Stimulated activated naive CD4-positive, alpha-beta T cell treated with Interleukin-2 at 50 U/mL for 16 hours (primary cell): ENCODE measurements at places on chromosomes 2 and 18.

- no peak for DNase-seq
Measured at GRCh38 chr2:113992090-113992489, 102.2 kb downstream of the ACTR3 start.

DNA sequence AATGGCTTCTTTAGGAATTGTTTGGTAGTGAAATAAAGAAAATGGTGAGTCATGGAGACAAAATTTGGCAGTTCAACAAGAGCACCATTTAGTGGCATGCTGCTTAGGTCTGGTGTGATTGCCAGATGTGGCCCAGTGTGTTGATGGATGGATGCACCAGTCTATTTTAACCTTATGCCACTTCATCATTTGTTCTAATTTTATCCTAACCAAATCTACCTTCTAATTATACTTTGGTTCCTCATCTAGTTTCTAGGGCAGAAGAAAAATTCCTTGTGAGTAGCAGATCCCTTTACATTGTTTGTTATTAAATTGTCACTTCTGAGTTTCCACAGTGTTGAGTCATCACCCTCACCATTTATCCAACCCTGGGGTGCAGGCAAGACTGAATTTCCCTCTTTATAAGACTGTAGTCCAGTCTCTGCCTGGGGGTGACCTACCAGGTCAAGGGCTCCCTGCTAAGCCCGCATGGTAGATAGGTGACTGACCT is 32.5 kb downstream of the NABP1 start:
- DNase-seq = no peak

DNA sequence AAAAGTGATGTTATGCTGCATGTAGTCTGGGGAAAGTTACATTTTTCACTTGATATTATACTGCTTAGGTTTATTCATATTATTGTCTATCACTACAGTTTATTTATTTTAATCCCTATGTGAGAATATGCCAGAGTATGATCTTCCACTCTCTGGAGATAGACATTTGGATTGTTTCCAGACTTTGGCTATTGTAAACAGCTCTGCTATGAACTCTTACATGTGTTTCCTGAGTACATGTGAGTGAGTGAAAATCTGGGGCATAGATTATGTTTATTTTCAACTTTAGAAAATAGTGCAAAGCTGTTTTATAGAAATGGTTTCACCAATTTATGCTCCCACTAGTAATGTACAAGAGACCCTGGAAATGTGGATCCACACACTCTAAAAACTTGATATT is 49.0 kb upstream of the EPAS1 start:
- DNase-seq = no peak

- no peak for DNase-seq
Measured at GRCh38 chr18:55384551-55385275, 203.3 kb downstream of the TCF4 start.

- no peak for DNase-seq
Measured at GRCh38 chr2:105143094-105143466, 98.5 kb upstream of the GPR45 start.

- DNase-seq = no peak
Measured at GRCh38 chr2:42999391-42999841, 207.0 kb upstream of the HAAO start.

GRCh38 chr2:99380376-99381010 is 43.3 kb downstream of the EIF5B start:
- no peak for DNase-seq

DNA sequence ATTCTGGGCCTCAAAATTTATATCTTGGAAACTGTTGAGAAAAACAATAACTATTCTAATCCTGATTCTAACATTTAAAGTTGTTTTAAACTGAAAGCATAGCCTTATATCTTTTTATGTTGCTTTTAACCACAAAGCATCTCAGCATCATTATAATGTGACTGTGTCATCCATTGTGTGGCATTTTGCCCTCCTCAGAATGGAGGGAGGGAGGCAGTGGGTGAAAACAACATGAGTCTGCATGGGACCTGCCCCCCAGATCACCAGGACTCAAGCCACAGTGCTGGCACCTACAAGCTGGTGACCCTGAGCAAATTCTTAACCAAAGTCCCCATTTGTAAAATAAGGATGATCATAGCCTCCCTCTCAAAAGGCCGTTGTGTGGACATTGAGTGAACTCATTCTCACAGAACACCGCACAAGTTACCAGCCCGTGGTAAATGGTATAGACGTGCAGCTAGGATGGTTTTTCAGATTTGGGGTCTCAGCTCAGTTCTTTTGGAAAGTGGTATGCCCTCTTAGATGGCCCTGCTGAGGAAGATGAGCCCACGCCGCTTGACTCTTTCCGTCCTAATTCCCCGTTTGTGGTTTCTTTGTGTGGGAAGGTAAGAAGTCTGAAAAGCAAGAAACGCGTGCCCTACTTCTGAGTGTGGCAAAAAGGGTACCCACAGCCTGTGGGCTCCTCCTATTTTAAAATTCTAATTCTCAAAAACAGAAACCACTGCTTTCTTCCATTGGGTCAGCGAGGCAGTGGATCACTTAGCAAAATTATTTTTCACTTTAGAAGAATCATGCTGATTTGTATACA is 305.0 kb upstream of the ID2 start:
- DNase-seq = peak; percentile 3

GRCh38 chr18:47557160-47557559 is 305.7 kb upstream of the SKOR2 start:
- no peak for DNase-seq

GRCh38 chr2:178441426-178441825 is 9.5 kb downstream of the PRKRA start:
- DNase-seq = no peak

GRCh38 chr2:219426068-219426443 is 7.9 kb downstream of the DES start:
- no peak for DNase-seq

GRCh38 chr2:105324101-105324500 is 5.4 kb downstream of the TGFBRAP1 start:
- DNase-seq = no peak

- DNase-seq = no peak
Measured at GRCh38 chr18:47595831-47596501, 334.5 kb downstream of the SMAD2 start.

- DNase-seq = no peak
Measured at GRCh38 chr2:60498127-60498815, 55.2 kb downstream of the BCL11A start.

DNA sequence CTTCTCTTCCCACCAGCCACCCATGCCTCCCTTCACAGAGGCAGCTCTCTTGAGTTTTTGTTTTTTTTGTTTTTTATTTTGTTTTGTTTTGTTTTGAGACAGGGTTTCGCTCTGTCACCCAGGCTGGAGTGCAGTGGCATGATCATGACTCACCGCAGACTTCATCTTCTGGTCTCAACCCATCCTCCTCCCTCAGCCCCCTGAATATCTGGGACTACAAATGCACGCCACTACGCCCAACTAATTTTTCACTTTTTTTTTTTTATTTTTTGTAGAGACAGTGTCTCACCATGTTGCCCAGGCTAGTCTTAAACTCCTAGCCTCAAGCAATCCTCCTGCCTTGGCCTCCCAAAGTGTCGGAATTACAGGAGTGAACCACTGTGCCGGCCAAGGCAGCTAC is 161.4 kb downstream of the TRABD2A start:
- no peak for DNase-seq

DNA sequence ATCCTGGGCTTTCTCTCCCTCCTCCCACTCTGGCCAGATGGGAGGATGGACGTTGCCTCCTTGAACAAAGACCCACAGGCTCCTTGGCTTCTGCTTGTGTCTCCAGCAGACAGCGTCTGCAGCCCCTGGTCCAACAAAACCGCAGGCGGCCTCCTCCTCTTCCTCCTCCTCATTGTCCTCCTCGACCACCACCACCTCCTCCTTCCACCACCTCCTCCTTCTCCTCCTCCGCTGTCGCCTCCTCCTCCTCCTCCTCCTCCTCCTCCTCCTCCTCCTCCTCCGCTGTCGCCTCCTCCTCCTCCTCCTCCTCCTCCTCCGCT is 45.7 kb upstream of the ALPP start:
- no peak for DNase-seq

DNA sequence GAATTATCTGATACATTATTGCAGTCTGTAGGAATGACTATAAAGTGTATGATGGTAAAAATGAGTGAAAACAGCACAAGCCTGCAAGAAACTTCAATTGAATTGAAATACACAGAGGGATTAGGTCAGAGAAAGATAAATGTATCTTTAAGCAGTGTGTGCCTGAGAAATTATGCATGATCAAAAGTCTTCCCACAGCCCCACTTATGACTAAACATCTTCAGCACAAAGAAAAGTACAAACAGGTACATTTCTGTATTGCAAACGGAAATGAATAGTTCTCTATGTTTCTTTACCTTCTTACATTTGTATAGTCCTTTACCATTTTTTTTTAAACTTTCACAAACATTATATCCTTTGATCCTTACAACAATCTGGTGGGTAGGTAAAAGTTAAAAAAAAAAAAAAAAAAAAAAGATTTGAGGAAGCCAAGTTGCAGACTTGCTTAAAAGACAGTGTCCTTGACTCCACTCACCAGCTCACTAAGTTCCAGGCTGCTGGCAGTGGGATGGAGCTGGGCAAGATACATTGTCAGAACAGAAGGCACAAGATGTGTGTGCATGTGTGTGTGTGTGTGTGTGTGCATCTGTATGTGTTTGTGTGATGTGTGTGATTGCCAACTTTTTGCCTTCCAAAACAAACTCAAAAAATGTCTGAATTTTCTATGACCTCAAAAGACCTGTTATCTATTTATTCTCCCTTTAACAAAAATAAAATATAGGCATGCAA is 423.7 kb upstream of the ACVR2A start:
- no peak for DNase-seq

- no peak for DNase-seq
Measured at GRCh38 chr2:60446413-60447267, 106.8 kb downstream of the BCL11A start.

DNA sequence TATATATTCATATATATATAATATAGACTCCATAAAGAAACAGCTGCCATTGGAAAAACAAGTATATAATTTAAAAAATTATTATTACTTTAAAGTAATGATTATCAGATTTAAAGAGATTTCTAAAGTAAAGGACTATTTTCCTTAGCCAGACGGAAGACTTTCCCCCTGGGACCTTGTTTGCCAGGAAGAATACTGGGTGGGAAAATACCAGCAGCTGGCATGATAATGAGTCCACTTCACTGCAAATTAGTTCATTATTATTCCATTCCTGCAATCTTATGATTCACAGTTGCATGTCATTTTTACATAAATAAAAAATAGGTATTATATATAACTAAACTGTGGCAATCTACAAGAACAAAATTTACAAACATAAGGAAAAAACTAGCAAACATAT is 339.8 kb upstream of the CDH7 start:
- no peak for DNase-seq

DNA sequence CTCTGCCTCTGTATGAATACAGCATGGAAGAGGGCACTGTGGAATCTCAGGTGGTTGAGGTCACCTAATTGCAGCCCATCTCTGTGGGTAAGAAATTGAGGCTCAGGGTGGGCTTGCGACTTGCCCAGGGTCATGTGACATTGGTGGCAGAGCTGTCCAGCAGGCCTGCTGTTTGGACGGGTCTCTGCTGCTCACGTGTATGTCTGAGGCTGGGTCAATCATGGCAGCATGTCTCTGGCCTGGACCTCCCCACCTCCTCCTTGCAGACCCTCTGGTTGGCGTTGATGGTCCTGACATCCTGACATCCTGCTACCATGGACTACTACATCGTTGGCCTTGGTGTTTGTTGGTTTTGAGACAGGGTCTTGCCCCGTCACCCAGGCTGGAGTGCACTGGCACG is 64.3 kb upstream of the HPCAL1 start:
- DNase-seq = no peak

GRCh38 chr2:239625156-239625845 is 224.5 kb upstream of the HDAC4 start:
- DNase-seq = no peak

DNA sequence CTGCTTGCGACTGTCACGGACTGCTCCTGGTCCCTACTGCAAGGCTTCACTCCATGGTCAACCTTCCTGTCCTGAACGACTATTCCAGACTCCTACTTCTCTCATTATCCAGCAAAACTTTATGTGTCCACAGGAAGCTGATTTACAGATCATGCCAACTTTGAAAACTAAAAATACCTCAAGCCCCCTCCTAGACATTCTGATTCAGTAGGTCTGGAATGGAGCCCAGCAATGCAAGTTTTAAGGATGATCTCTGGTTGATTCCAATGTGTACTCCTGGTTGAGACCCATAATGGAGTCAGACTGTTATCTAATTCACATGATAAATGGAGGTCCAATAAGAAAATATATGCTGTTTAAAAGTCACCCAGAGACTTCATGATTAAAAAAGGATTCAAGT is 13.1 kb upstream of the LRATD1 start:
- DNase-seq = no peak

DNA sequence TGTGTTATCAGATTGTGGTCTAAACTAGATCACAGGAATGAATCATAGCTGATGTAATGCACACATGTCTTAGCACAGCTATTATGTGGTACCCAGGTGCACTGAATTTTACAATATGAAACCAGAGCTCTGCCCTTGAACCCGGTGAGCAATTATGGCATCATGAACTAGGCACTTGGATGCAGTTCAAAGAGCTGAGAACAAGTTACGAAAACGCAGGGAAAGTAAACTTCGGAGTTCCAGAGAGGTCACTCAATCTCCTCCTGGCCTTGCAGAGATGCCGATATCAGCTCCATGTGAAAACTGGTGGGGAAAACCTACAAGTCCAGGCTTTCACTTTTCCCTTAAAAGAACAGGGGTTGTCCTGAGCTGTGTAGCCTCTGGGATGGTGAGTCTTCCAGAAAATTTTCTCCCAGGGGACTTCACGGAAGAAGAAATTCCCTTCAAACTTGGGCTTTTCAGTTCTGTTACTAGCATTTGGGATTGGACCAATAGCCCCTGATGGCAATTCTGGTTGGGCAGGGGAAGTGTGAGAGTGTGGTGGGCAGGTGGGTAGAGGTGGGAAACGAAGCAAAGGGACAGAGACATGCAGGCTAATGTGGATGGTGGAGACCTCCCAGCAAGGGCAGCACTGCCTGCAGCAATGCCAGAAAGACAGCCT is 71.1 kb upstream of the SH3BP4 start:
- DNase-seq = no peak

DNA sequence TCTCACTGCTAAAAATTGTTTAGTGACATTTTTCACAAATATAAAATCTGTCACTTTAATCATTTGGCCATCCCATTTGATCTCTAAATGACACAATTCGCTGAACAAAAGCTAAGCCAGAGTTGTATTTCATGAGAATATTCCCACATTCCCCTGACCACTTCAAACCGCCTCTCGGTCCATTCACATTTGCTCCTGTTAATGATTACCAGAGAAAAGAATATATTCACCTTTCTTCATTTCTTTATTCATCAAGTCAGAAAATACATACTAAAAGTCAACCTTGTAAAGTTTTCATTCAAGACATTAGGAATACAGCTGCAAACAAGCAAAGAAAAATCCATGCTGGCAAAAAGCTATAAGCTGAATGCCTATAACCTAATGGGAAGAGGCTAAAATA is 225.5 kb downstream of the DOK6 start:
- DNase-seq = no peak

GRCh38 chr2:177893880-177894279 is 178.7 kb downstream of the PDE11A start:
- DNase-seq = no peak

- DNase-seq = no peak
Measured at GRCh38 chr2:214730800-214731407, 78.6 kb downstream of the BARD1 start.

GRCh38 chr2:2810504-2810903 is 479.4 kb upstream of the MYT1L start:
- no peak for DNase-seq

- DNase-seq = no peak
Measured at GRCh38 chr2:168155046-168155445, 92.3 kb downstream of the STK39 start.

- DNase-seq = no peak
Measured at GRCh38 chr18:58269931-58270330, 225.9 kb downstream of the NEDD4L start.

- DNase-seq = no peak
Measured at GRCh38 chr18:59737776-59738300, 40.6 kb upstream of the CCBE1 start.
